Fibroblast of skin of right quadriceps (primary cell): ENCODE measurements at places on chromosomes 3 and 15.

- DNase-seq = no peak
Observed at GRCh38 chr3:59527493-59527892, 477.7 kb upstream of the CFAP20DC start.

DNA sequence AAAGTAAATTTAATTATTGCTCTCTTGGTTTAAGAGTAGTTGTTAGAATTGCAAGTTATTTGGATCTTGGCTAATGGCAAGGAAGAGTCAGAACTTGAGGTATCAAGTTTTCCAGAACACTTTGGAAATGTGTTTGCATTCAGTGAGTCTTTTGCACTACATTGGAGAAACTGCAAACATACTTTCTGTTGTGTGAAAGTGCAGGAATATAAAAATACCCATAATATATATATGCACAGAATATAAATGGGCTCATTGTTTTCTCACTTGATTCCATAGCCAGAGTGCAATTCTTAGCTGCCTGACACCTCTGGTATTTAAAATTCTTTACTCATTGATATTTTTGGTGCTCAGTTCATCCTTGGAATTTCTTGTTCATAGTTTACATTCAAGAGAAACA, 92.9 kb downstream of the HCN4 start:
- no peak for DNase-seq

GRCh38 chr15:31871166-31871886, 159.0 kb upstream of the CHRNA7 start:
- DNase-seq = no peak

GRCh38 chr3:43054754-43055153, 51.1 kb downstream of the POMGNT2 start:
- DNase-seq = no peak

GRCh38 chr15:68053001-68053400, 1.1 kb upstream of the PIAS1 start:
- no peak for DNase-seq

DNA sequence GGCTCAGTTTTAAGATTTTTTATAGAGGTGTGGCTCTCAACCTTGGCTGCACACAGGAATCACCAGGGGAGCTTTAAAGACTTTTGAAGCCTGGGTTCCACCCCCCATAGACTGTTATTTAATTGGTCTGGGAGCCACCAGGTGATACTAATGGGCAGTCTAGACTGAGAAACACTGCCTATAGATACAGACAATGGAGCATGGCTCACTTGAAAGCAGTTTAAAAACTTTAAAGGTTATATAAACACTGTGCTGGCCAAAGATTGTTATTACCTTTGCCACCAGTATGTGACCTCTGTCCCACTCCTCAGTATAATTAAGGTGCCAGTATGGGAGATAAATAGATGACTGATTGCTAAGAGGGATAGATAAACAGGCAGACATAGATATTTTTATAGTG, 3.8 kb downstream of the GOLIM4 start:
- DNase-seq = no peak

DNA sequence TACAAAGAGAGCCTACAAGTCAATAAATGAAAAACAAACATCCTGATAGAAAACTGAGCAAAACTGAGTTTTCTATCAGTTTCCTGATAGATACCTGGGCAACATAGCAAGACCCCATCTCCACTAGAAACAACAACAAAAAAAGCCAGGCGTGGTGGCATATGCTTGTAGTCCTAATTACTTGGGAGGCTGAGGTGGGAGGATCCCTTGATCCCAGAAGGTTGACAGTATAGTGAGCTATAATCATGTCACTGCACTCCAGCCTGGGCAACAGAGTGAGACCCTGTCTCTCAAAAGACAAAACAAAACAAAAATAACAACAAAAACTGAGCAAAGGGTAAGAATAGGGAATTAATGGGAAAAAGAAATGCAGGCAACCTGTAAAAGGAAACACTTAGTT, 23.9 kb upstream of the UBE2E1 start:
- DNase-seq = no peak

GRCh38 chr15:77032647-77033416, 37.9 kb downstream of the PSTPIP1 start:
- no peak for DNase-seq

DNA sequence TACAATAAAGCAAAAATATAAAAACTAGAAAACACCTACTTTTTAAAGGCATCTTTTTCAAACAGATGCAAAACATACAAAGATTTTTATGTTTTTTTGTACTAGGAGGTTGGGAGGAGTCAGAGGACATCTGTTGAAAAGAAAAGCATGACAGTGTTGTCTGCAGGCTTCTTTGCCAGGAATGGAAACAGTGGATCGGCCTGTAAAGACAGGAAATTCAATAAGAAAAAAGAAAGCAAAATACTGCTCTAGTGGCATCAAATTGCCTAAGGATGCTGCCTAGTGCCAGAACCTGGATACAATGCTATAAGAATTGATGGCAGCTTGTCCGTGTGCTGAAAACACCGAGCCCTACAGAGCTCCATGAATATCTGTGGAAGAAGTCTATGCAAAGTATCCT, 69.9 kb downstream of the TBC1D5 start:
- DNase-seq = no peak

GRCh38 chr3:14563946-14564539, 23.9 kb upstream of the GRIP2 start:
- no peak for DNase-seq

DNA sequence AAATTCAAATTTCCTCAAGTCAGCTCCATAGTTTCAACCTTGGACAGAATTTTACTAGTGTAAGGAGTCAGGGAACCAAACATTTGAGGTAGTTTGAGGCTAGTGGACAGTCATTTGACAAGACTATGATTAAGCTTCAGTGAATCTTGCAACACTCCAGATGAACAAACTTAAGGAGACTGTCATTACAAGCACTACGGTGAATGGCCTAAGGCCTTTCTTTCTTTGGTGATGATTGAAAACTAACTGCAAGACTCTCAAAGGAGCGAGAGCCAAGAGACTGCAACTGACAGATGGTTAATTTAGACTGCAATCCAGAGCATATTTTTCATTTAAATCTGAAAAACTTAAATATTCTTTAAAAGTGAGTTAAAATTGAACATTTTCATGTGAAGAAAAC, 272.3 kb upstream of the NECTIN3 start:
- DNase-seq = no peak

DNA sequence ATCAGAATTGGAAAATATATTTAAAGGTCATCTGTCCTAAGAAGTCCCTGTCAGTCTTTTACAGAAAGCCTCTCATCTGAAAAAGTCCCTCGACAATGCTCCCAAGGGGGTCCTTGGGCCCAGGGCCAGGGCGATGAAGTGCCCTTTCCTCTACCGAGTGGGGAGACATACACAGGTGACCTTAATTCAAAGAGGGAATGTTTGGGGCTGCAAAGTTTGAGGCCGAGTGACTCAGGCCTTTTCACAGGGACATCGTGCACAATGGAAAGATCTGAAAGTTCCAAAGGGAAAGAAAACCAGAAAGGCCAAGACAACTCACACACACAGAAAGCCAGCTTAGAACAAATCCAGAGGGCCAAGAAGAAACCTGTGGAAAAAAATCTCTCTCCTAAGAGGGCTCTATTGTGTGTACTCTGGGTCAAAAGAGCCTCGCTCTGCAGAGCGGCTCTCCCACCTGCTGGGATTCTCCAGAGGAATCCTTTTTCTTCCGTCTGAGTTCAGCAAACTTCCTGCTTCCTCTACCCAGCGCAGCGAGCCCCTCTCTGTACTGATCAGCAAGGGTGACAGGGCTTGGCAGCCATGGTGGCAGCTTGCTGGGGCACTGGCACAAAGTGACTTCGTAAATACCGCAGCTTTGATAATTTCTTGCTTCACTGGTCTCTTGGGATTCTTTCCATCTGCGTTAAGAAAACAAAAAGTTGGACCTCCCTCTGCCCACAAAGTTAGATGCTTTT, 259.1 kb downstream of the OPA1 start:
- DNase-seq = no peak

- no peak for DNase-seq
Observed at GRCh38 chr3:66320390-66320789, 99.6 kb downstream of the SLC25A26 start.

GRCh38 chr3:101867511-101867910, 18.2 kb downstream of the NFKBIZ start:
- DNase-seq = no peak

- DNase-seq = peak; percentile 63
Observed at GRCh38 chr3:102163039-102163817, 271.6 kb upstream of the ZPLD1 start.

DNA sequence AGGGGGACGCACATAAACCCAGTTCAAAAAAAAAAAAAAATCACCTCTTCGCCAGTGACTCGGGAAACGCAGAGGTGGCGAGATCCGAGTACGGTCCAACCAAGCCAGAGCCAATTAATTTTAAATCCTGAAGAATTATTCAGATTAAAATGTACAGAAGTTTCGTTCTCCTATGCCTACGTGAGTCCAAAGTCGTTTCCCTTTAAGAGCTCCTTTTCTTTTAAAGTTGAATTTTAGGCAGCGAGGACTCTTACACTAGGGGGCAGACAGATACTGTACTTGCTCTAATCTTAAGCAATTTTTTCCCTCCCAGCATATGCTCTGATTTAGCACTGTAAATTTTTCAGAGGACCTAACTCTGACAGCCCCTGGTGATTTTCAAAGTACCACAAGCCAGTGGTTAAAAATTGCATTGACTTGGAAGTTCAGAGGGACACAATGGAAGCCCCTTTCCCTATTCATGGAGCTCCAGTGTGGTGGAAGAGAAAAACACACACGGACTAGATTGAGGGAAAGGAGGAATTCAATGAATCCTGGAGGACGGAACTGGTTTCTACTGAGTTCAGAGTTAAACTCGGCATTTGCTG, 3.3 kb upstream of the NR2F2 start:
- peak; percentile 92 for DNase-seq

DNA sequence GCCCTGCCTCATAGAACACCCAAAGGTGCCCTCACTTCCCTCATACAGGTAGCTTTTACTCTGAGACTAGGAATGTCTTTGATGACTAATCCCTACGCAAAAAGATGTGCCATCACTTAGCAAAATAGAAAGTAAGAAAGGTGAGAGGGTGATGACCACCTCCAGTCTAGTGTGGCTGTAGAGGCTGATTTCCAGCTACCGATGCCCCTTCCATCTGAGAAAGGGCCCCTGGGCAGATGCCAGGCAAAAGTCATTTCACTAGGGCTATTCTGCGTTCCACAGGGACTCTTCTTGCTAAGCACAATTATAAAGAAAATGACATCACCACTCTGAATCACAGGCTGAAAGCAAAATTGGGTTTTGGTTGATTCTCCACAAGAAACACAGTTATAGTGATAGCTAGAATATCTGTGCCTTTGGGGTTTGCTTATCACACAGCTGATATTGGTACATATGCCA, 77.4 kb downstream of the RBPMS2 start:
- no peak for DNase-seq

- DNase-seq = peak; percentile 46
Observed at GRCh38 chr3:172595664-172596393, 72.6 kb upstream of the TNFSF10 start.

DNA sequence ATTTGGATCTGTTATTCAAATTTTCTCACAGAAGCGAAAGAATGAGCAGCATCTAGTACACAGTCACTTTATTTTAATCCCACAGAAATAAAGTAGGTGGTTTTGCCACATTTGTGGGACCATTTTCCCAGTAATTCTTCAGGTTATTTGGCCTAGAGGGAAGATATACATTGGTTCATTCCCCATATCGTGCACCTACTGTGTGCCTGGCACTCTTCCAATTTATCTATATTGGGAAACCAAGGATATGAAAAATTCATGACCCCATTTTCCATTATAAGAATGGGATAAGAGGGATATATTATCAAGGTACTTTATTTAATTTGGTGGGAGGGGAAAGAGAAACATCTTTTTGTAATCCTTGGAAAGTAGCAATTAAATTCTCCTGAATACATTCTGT, 35.1 kb downstream of the TRIP4 start:
- no peak for DNase-seq

DNA sequence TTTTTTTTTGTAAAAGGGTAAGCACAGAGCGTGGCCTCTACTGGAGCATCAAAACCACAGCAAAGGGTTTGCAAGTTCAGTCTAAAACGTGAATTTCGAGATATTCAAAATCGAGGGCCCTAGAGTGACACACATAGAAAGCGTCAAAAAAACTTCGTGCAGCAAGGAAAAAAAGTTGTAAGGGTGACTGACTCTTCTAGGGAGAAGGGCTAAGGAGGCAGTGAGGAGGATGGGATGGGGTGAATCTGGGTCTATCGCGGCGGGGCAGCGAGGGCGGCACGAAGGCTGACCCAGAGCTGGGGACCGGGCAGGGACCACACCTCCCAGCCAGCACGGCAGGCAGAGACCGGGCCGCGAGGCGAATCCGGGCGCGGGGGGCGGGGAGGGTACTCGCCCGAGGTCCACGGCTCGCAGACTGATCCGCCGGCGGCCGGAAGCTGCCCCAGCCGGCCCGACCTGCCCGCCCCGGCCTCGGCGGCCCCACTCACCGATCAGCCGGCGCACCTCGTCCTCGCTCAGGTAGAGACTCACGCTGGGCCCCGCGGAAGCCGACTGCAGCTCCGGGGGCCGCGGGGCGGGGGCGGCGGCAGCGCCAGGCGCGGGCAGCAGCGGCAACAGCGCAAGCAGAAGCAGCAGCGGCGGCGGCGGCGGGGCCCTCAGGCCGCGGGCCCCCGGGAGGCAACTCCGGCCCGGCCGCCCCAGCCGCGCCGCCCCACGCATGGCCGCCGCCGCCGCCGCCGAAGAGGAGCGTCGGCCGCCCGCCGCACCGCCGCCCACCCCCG, 533 bp downstream of the RYK start:
- DNase-seq = peak; percentile 32

- DNase-seq = peak; percentile 34
Observed at GRCh38 chr3:5239602-5240001, 52.1 kb downstream of the EDEM1 start.

GRCh38 chr15:78620021-78620526, 722 bp downstream of the CHRNA3 start:
- no peak for DNase-seq

GRCh38 chr3:7695049-7695448, 806.6 kb upstream of the LMCD1 start:
- no peak for DNase-seq

GRCh38 chr15:33086500-33087121, 107.9 kb downstream of the FMN1 start:
- DNase-seq = peak; percentile 77

- no peak for DNase-seq
Observed at GRCh38 chr3:31341130-31341529, 191.6 kb upstream of the STT3B start.

GRCh38 chr15:93479715-93480114, 390.7 kb upstream of the RGMA start:
- DNase-seq = no peak

GRCh38 chr3:64259636-64260035, 34.4 kb upstream of the PRICKLE2 start:
- DNase-seq = peak; percentile 71

DNA sequence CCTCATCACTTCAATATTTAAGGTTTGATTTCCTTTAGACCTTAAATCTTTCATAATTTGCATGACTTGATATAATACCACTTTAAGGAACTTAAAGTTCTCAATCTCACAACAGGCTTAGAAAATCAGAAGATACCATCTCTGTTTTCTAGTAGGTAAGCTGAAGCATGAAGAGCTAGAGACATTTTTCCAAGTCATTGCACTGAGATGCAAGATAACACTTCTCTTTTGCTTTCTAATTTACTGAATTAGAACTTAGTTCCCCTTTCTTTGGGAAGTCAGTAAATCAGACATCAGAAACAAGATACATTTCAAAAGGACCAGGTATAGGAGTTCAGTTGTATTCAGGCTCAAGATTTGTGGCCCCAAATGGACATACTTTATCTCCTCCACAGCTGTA, 79.7 kb downstream of the DZIP3 start:
- no peak for DNase-seq

GRCh38 chr3:171460725-171461524, 720 bp upstream of the TNIK start:
- DNase-seq = peak; percentile 63
